Epithelial cell of umbilical artery (primary cell): ENCODE measurements at places on chromosomes 3 and 15. TPM values are rescaled to one million over a fixed set of nuclear protein-coding genes. Genes with fewer than 3 reads are reported as not detected.

ALG3 gene
- total RNA-seq, result 26.6 and 32.5 TPM in 2 replicates

PDIA5 gene
- 44.4 and 64.6 TPM in 2 replicates for total RNA-seq

DUOXA2 gene
- total RNA-seq, result not detected in 2 replicates

SEMA3G gene
- total RNA-seq, result 39.5 and 61.1 TPM in 2 replicates

AADAC gene
- total RNA-seq, result 0.15 and 4.2 TPM in 2 replicates

CATSPER2 gene
- 0.76 and 1.6 TPM in 2 replicates for total RNA-seq
